ENCODE measurements at places on chromosomes 3 and 15.

GRCh38 chr3:178750639-178751300 is 214.5 kb downstream of the KCNMB2 start:
- DNase-seq = no peak

DNA sequence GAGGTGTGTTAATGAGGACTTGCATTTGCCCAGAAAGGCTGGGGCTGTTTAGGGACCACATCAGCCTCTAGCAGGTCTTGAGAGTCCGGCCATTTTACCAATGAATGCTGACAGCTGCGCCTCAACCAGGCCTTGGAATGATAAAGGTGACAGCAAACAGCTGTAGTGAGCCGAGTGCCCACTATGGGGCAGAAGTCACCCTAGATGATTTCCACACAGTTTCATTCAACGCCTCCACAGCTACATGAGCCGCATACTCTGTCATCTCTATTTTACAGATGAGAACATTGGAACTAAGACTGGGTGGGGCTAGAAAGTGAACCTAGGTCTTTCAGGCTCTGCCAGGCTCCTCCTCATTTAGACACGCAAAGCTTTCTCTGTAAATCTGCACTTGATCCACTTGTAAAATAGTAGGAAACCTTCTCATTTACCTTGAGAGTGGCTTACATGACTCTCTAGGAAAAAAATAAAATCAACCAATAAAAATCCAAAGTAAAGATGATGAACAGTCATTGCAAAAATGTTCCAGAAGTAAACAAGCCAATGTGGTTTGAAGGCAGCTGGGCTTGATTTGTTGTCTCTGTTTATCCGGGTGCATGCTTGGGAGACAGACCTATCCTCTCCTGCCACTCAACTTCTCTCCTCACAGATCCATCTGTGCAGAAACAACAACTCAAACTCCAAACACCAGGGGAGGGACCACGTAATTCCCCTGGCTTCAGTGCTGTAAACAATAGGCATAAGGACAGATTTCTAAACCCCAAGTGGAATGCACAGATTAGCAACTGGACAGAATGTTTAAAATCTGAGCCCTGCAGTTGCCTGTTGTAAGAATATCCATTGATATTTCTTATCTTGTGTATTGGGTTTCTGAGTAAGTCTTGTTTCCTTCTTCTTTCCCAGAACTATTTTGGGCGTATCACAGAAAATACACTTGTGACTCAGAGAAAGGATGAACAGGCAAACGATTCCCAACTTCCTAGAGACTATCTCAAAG is 31.5 kb upstream of the LDHAL6B start:
- no peak for DNase-seq

DNA sequence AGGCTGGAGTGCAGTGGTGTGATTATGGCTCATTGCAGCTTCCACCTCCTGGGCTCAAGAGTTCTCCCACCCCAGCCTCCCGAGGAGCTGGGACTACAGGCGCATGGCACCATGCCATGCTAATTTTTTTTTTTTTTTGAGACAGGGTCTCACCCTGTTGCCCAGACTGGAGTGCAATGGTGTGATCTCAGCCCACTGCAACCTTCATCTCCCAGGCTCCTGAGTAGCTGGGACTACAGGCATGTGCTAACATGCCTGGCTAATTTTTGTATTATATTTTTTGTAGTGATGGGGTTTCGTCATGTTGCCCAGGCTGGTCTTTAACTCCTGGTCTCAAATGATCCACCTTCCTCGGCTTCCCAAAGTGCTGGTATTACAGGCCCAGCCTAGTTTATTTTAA is 4.0 kb downstream of the TEX9 start:
- DNase-seq = no peak

DNA sequence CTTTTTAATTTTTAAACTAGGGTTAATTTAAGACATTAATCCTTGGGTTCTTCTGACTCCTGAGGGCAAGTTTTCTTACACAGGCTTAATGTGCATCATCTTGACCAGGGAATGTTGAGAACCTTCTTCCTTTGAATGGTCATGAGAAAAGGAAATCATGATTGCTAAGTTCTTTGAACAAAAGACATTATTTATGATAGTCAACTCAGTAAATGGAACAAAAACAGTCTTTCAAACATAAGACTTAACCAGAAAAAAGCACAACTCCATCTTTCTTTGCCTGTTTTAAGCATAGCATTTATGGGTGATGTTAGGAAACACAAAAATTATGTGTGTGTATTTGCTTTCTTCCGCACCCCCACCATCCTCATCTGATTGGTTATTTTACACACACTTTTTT is 5.4 kb downstream of the TLNRD1 start:
- DNase-seq = no peak

DNA sequence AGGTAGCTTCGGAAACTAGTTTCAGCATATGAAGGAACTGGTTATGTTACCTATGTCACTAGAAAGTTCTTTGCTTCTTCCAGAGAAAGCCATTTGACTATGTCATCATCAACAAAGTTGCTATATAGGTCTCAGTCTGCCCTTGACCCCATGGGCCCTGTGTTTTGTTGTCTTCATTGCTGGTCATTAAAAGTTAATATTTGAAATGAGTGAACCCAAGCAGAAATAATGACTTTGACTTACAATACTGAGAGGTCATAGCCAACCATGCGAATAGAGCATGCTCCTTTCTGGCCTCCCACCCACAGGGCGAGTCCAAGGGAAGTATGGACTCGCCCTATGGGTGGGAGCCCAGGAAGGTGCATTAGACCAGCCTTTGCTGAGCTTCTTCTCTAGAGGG is 40.9 kb downstream of the APH1B start:
- no peak for DNase-seq

GRCh38 chr3:147462856-147463255 is 53.7 kb downstream of the ZIC1 start:
- DNase-seq = no peak

DNA sequence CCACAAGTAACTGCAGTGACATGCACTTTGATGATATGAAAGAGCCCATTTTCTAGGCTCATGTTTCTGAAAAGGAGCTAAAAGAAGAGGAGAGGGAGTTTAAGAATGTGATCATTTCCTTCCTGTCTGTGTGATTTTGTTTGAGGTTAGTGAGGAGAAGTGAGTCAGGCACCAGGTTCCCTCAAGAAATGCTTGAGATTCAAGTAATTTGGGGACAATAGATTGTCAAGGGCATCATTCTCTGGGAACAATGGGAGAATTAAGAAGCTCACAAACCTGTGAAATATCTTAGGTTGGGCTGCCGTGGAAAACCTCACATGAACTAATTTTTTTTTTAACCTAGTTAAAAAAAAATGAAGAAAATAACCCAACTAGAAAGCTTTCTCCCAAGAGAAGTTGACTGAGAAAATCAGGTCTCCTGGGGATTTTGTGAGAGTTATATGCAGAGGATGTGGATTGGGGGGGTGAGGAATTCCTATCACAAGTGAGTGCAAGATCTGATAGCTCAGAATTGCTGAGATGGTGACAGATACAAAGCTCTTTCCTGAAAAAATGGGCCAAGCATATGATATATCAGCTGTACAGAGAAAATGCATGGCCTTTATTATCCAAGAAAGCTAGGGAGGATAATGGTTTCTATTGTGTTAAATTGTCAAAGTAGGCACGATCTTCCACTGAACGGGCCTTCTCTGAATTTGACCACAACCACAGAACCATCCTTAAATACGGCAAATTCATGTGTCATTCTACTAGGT is 203.3 kb downstream of the FEZF2 start:
- no peak for DNase-seq

- no peak for DNase-seq
Observed at GRCh38 chr3:101229681-101230080, 90.7 kb downstream of the IMPG2 start.

GRCh38 chr3:155748611-155749365 is 3.9 kb upstream of the PLCH1 start:
- DNase-seq = no peak

DNA sequence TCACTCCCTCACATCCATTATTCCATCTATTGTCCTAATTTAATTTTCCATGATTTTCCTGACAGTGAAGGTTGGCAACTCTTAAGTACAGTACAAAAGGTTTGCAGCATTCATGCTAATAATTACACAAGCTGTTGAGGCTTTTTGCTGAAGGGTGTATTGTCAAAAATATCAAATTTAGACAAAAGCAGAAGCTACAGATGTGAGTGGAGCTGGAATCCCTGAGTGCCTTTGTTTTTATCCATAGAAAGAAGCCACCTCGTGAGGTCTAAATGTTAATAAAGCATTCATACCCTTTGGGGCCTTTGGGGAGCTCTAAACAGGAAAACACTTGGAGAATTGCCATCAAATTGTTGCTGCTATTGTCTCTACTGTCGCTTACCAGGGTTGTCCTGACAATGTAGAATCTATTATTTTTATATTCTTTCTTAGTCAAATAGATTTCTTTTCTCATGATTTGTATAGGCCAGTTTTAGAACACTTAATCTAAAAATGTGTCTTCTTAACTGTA is 185.8 kb upstream of the ROBO1 start:
- DNase-seq = no peak
